ENCODE measurements at places on chromosomes 16 and 17. TPM values are rescaled to one million over a fixed set of nuclear protein-coding genes. Genes with fewer than 3 reads are reported as not detected.

IL32 gene
- total RNA-seq, result 13.2 TPM

DNA sequence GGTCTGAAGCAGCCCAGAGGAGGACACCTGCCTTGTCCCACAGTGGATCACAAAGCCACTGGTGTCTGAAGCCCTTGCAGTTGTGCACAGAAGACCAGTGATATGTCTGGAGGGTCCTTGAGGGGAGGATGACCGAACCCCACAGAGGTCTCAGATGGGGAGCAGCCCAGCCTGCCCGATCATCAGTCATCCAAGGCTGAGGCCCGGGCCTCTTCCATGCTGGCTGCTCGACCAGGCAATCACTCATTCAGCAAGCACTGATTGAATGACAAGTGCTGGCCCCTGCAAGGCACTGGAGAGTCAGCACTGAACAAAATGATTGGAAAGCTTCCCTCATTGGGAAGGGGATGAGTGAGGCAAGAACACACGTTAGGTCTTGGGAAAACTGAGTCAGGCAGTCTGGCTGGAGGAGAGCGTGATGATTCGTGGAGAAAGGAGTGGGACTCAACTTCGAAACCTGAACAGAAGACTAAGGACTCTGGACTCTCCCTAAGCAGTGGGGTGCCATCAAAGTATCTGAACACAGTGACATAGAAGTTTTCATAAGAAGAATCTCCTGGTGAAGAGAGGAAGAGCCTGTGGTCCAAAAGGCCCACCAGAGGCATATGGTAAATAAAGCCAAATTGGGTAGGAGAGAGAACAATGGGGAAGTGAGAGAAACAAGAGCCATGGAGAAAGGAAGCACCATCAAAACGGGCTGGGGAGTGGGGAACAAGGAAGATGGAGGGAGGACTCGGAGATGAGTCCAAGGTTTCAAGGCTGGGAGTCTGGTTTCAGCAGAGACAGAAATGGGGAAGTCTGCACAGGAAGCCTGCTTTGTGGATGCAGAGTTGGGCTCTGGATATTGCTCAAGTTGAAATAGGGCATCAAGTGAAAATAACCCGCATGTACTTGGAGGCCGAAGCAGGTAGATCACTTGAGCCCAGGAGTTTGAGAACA lies 10.2 kb downstream of the PIK3R5 start:
- peak; percentile 68 for DNase-seq

JUP gene
- 79.8 TPM for total RNA-seq

GRCh38 chr17:29331075-29331707 lies 37.2 kb upstream of the NUFIP2 start:
- DNase-seq, result no peak

TMEM114 gene
- not detected for total RNA-seq

GRCh38 chr16:19094542-19095365 lies 19.0 kb upstream of the ITPRIPL2 start:
- no peak for DNase-seq

DNA sequence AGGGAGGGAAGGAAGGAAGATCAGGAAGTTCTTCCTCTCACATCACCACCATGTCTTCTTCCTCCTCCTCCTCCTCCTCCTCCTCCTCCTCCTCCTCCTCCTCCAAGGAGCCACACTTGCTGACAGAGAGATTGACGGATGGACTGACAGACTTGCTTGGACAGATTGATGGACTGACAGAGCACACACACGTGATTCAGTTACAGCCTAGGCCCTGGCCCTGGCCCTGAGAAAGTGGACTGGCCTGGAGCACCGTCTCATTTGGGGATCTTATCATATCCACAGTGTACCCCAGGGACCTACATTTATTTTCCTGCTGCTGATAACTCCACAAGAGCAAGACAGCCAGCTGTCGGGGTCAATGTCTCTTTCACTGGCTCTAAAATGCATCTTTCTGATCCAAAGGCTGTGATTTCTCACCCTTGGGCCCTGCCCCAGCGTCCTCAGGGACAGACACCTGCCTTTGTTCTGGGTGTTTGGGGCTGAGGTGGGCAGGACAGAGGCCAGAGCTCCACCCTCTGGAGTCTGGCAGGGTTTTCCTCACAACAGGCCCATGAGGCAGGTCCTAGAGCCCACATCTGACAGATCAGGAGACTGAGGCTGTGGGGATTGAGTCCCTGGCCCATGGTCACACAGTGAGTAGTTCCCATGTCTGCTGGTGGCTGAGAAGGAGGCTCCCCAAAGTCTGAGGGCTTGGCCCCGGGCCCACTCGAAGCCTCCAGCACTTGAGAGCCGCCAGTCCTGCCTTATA lies 2.3 kb upstream of the P2RX1 start:
- DNase-seq, result no peak

DNA sequence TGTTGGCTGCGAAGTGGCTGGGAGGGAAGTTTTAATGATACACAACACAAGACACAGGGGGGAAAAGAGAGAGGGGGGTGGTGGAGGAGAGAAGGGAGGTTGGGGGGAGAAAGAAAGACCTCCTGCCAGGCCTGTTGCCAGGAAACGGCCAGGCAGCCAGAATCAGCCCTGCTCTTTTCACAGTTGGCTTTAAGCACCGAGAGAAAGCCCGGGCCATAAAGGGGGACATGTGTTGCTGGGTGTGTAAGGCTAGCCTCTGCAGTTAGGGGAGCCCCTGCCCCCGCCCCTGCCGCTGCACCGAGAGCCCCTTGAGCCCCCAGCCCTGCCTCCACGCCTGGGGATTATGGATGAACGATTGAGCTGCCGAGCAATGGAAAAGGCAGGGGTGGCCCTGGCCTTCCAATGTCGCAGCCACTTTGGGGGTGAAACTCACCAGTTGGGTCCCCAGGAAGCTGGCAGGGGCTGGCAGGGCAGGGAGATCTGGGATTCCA lies 13.9 kb upstream of the WNT3 start:
- no peak for DNase-seq

GRCh38 chr16:86261379-86261778 lies 248.9 kb upstream of the FOXF1 start:
- DNase-seq, result no peak

USP7 gene
- total RNA-seq, result 81.6 TPM

DNA sequence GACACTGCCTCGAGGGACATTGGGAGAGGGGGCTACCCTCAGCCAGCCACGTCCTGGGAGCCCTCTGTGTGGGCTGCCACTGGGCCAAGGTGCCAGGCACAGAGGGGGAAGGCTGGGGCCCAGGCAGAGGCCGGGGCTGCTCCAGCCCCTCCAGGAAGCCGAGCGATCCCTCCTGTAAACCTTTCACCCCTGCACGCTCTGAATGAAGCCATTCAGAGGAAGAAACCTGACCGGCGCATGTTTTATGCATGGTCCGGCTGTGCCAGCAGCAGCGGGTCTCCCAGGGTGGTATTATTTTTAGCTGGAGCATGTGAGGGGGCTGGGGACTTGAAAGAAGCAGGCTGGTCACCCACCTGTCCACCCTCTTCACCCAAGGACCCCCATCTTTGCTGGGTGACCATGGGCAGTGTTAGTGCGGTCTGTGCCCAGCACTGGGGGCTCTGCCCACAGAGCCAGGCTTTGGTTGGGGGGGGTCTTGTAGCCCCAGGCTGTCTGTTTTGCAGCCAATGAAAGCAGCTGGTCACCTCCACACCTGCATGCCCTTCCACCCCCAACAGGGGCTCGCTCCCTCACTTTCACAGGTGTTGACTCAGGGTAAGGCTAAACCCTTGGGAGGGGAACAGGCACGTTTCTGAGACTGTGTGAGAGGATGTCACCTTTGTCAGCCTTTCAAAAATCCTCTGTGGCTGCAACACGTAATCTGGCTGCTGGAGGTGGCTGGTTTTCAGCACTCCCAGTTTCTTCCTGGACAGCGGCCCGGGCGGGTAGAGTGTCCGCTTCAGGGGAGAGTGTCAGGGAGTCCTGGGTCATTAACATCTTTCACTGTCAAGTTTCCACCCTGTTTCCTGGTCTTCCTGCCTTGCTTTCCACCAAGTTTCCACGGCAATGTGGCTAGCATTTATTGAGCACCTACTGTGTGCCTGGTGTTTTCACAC lies 77.1 kb upstream of the BRD7 start:
- no peak for DNase-seq

CD300LB gene
- not detected for total RNA-seq

GRCh38 chr16:86791287-86792035 lies 213.1 kb downstream of the FOXL1 start:
- DNase-seq, result no peak

- DNase-seq, result no peak
Observed at GRCh38 chr17:63452962-63453551, 7.0 kb upstream of the CYB561 start.

DNA sequence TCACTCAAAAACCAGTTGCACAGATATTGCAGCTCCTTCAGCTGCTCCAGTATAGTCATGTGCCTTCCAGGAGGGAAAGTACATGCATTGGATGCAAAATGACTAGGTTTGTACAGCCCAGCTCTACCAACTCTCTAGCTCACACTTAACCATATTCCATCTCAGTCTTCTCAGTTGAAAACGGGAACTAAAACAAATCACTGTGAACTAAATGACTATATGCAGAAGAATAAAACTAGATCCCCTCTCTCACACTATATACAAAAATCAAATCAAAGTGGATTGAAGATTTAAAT lies 24.9 kb downstream of the DCUN1D3 start:
- DNase-seq, result no peak

DNA sequence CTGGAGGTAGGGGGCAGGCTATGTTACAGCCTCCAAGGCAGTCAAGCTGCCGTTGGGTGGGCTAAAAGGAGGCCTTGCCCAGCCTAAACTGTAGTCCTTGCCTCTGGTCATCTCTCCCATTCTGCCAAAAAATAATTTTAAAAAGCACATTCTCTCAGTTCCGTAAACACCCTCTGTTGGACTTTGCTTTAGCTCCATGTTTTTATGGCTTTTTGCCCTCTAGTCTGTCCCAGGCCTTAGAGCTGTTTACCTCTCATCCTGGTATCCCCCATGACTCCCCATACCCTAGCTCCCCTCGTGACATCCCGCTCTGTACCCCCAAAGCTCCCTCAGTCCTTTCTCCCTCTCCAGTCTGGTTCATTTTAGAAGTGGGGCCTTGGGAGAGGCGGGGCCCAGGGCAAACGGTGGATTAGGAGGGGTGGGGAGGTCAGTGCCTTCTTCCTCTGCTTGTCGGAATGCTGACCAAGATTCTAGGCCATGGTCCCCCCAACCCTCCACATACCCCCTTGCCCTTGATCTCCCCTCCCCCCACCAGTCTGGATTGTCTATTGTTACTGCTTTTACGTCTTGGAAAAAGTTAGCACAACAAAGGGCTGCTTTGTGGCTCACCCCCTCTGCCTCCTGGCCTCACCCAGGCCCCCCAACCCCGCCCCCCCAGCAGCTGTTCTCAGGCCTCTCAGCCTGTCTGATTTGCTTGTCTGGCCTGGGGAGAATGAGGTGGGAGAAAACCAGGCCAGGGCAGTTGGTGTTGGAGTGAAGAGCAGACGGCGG lies 18.4 kb downstream of the GJD3 start:
- no peak for DNase-seq

- DNase-seq, result no peak
Observed at GRCh38 chr17:16407911-16408588, 7.3 kb upstream of the TRPV2 start.

DNA sequence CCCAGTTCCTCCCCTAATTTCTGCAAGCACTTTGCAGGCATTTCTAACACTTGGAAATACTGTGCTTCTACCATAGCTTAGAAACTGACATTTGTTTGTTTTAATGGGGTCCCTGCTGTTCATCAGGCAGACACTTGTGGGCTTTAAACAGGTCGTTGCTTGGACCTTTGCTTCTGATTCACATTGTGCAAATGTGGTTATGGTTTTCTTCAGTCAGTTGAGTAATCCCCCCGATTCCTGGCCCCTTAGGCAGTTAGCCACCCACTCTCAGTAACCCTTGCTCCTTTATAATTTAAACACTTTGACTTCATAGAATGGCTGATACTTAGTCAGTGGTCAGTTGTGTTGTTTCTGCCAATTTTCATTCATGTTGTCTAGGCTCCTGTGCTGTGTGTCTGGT lies 39.4 kb downstream of the SLC47A1 start:
- DNase-seq, result no peak

- no peak for DNase-seq
Observed at GRCh38 chr16:20971401-20971800, 70.8 kb downstream of the LYRM1 start.

- no peak for DNase-seq
Observed at GRCh38 chr17:82329683-82330321, 3.8 kb downstream of the SECTM1 start.

DNA sequence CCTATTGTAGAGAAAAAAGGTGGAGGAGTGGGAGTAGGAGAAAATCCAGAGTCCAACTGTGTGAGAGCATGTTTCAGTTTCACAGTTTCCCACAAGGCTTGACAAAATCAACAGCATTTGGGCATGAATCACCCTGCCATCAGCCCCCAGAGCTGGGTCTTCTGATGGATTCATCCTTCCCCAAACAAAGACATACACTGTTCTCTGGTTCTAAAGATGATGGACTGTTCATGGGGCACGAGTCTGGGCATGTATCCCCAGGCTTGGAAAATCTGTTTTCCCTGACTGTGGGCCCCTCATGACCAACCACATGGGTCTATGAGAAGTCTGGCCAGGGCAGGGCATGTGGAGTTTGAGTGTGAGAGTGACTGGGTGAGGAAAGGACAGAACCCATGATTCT lies 210.4 kb upstream of the IRX5 start:
- no peak for DNase-seq

DNA sequence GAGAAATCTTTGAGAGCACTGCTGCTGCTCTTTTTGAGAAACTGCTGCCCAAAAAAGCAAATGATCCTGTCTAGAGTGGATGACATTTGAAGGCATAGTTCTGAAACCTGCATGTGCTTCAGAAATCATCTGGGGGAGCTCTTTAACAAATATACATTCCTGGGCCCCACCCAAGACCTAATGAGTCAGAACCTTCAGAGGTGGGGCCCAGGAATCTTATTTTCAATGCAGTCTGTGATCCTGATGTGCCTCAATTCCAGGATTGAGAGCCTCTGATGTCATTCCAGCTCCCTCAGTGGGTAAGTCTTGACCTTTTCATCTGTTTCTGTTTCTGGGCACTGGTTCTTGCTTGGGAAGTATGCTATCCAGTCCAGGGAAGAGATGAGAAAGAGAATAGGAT lies 42.3 kb downstream of the HNF1B start:
- no peak for DNase-seq

- no peak for DNase-seq
Observed at GRCh38 chr17:4235372-4236279, 28.2 kb downstream of the ANKFY1 start.

GRCh38 chr17:55086635-55087058 lies 118.1 kb downstream of the STXBP4 start:
- no peak for DNase-seq

- no peak for DNase-seq
Observed at GRCh38 chr17:82023447-82024241, 539 bp downstream of the LRRC45 start.

- DNase-seq, result no peak
Observed at GRCh38 chr17:34598161-34598776, 18.9 kb downstream of the TMEM132E start.

CFAP52 gene
- not detected for total RNA-seq
